ENCODE measurements at places on chromosomes 3 and 15. TPM values are rescaled to one million over a fixed set of nuclear protein-coding genes. Genes with fewer than 3 reads are reported as not detected.

DNA sequence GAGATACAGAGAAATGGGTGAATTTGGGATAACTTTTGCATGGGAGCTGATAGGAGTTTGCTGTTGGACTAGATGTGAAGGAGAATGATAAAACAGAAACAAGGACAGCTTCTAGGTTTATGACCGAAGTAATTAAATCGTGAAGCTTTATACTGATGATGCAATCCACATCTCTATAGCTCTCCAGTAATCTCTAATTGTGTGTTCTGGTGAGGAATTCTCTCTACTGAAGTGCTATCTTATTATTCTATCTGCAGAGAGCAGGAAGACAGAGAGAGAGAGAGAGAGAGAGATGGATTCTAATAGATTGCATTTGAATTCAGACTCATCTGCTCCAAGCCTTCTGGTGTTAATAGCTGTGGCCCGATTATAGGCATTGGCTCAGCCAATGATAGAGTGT, 113.5 kb upstream of the FRMD4B start:
- DNase-seq, result no peak

- DNase-seq, result no peak
Measured at GRCh38 chr15:70517194-70517590, 246.2 kb downstream of the UACA start.

DNA sequence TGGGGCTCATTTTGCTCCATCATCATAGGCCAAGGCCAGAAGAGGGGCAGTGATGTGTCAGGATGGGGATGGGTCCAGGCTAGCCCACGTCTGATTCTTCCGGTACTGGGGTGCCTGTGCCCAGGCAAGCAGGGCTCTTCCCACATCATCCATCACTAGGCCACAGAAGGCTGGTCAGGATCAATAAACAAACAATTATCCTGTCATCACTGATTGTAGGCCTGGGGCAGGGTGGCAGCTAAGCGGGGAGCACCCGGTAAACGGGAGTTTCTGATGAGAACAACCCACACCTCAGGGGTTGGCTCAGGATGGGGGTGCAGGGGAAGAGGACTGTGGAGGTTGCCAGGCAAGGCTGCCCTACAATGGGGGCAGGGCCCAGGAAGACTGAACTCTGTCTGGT, 18.1 kb upstream of the CACNA2D2 start:
- DNase-seq, result no peak

DNA sequence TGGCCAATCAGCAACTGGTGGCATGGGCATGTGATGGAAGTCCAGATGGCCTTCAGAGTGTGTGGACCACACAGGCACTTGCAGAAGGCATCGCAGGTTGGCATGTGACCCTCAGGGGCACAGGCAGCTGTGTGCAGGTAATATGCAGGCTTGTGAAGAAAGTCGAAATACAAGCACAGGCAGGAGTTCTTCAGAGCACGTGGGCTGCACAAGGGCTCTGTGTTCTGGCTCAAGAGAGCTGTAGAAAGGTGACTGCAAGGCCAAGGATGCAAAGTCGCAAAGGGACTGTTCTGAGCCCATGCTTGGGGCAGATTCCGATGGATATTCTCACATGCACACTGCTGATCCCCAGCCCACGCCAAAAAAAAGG, 8.3 kb downstream of the LRRC2 start:
- no peak for DNase-seq

GRCh38 chr15:90259524-90259923, 5.9 kb upstream of the NGRN start:
- DNase-seq, result no peak

GRCh38 chr3:101878589-101878988, 29.3 kb downstream of the NFKBIZ start:
- no peak for DNase-seq

- DNase-seq, result no peak
Measured at GRCh38 chr3:184236636-184237035, 7.3 kb downstream of the VWA5B2 start.

DNA sequence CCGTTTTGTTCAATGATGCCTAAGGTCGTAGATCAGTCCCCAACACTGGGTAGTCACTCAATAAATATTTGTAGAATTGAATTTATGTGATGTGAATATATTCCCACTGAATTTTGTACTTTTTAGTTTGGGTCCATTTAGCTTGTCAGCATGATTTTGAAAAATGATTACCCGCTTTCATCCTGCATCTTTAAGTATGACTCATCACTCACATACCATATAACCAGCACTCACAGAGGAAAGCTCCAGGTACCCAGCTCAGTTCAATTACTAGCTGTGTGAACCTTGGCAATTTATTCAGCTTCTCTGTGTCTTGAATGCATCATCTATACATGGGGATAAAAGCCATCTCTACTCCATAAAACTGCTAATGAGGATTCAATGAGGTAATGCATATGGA, 2.2 kb upstream of the MLF1 start:
- no peak for DNase-seq

- no peak for DNase-seq
Measured at GRCh38 chr3:66355394-66355793, 134.6 kb downstream of the SLC25A26 start.

DNA sequence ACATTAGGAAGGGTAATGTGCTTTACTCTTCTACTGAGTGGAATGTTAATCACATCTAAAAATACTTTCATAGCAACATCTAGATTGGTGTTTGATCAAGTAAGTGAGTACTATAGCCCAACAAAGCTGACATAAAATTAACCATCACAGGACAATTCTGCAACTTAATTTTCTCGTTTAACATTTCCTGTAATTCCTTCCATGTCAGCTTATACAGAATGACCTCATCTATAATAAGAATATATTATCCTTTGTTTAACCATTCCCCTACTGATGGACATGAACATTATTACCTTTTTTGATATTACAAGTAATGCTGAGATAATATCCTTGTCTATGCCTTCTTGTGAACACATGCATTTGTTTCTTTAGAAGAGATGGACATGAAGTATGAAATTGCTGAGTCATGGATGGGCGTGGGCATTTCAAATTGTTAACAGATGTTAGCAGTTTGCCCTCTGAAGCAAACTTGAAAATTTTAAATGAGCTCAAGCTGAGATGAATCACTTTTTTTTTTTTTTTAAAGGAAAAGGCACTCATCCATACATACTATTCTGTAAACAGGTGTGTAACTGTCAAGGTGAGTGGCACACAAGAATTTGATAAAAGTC, 85.1 kb downstream of the OXNAD1 start:
- DNase-seq, result no peak

DNA sequence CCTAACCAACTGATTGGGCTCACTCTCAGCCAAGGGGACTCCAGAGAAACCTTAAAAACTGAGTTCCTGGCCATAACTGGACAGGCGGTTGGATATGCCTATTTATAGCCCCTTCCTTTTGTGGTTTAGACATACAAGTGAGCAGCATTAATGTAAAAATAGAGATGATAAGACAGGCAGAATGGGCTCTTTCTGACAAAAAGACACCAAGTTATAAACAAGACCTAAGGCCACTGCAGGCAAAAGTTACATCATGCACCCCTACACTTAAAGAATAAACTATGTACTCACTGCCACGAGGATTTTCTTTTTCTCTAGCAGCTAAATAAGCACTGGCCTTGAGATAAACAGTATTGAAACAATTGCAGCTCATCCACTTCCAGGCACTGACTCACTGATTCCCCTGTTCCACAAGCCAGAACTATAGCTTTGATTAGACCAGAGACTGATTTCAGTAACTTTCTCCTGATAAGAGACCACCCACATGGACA, 30.1 kb downstream of the SUCNR1 start:
- no peak for DNase-seq

DNA sequence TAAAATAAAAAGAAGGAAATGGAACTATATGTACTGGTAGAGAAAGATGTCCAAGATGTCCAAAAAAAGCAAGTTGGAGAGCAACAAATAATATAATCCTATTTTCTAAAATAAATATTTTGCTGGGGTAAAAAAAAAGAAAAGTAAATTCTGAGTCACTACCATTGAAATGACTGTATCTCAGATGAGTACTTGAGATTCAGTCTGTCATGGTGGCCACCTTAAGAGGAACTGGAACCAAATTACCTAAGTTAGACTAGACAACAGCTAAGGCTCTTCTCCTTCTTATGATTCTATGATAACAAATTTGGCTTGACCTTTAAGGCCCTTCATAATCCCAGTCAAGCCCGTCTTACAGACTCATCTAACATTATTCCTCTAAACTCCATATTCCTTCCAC, 270.6 kb upstream of the HES1 start:
- DNase-seq, result no peak

C3orf33 gene
- total RNA-seq, result 4.5 TPM

PAK2 gene
- 77.8 TPM for total RNA-seq

SEMA6D gene
- 8.0 TPM for total RNA-seq

SPINT1 gene
- total RNA-seq, result 96.8 TPM

LSM3 gene
- 8.8 TPM for total RNA-seq

Data from upper lobe of right lung (tissue), 1 donor.